Common myeloid progenitor, CD34-positive (primary cell): ENCODE measurements at places on chromosomes 6 and 20.

GRCh38 chr6:158605266-158605878 is 39.2 kb downstream of the DYNLT1 start:
- peak; percentile 77 for DNase-seq

DNA sequence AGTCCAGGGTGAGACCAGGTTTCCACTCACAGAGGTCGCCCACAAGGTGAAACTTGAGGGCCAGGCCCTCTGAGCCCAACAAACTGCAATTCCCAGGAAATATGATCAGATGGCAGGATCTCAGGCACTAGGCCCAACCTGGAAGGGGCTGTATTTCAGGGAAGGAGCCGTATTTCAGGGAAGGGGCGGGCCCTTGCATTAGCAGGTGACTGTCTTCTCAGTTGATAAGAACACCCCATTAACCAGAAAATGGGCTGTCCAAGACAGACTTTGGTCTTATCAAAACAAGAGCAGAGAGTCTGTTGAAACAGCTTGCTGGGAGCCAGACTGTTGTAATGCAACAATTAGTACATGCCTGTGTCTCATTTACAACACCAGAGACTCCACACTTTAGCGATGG is 10.9 kb upstream of the BNIP5 start:
- DNase-seq, result peak; percentile 45

DNA sequence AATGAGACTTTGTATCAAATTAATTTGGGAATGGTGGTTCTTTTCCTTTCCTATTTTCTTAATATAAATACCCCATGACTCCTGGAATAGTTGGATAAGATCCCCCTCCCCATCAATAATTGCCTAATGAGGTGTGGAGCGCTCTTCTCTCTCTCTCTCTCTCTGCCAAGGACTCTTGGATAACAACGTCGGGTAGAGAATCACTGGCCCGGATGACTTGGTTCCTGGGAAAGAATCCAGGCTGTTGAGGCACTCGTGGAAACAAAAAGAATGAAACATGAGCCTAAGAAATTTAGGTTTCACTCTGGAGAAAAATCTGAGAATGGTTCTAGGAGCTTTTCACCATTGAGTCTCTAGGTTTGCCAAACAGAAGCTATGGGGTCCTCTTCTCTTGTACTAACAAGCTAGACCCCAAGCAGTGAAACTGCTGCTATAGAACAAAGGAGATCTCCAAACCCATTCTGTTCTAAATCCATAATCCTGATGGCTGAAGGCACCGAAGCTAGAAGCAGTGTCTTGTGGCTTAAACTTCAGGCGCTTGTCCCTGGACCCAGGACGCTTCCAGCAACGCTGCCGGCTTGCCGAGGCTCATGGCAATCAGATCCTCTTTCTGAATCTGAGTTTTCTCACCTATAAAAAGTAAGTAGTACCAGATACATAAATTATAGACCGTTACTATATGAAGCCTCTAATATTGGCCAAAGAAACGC is 241.6 kb upstream of the BTBD3 start:
- no peak for DNase-seq

GRCh38 chr6:134223796-134224420 is 94.0 kb downstream of the SGK1 start:
- no peak for DNase-seq

GRCh38 chr6:15484821-15485220 is 178.0 kb downstream of the DTNBP1 start:
- DNase-seq, result no peak

DNA sequence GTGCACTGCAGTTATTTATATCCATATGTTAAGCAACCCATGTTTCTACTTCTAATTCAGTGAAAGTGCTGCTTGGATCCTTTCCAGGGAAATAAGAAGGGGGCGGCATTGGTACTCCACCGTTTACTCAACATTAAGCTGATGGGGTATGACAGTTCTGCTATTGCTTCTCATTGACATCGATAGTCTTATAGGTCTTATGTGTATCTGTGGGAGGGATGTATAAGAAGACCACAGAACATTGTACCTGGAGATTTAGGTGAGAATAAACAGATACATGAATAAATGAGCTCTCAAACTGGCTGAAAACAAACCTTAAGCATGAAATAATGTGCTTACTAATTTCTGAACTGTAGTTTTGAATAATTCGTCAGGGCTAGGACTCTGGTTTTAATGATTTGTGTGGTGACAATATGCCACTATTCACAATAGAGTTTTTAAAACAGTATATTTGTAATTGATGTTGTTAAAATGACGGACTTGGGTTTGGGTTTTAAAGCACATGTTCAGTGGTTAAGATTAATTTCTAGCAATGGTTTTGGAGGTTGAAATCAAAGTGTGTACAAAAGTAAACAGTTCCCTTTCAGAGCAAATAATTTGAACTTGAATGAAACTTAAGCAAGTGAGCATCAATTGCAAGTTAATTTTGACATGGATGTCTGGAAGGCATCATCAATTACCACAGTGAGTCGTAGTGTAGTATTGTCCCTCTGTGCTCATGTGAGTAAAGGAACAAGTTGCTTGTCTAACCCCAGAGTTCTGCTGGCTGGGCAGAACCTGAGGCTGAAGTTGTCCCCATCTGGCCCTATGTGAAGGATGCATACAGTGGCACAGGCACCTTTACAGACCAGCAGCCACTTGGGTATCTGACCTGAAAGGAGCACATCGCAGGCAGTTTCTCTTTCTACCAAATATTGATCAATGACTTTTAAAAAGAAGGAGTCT is 84.7 kb upstream of the SUPT3H start:
- no peak for DNase-seq

DNA sequence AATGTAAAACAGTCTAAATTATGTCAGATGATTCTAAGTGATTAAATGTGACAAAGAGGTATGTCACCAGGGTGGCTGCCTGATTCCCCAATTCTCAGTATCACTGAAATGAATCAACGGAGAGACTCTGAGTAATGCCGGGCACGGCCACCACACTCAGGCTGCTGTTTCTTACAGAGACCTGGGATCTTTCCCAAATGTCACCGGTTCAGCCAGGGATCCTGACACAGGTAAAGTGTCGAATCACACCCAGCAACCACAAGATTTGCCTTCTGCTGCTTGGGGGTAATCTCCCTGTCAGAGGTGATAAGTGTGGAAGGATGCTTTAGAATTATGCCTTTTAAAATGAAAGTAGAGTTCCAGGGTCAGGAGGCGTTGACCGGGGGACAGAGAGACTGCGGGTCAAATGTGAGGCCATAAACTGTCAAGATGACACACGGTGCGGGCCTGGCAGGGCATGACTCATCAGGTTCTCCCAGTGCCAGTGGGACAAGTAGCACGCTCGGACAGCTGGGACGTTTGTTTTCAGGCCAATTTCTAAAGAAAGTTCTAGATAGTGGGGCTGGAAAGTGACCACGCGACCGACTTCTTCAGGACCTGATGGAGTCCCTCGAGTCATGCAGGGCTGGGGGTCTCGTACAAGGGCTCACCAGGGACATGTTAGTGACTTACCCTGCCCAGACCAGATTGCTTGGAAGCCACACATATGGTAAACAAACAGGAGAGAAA is 48.9 kb downstream of the PRDM1 start:
- DNase-seq, result no peak

GRCh38 chr6:74063391-74063790 is 367.4 kb downstream of the CD109 start:
- no peak for DNase-seq

- no peak for DNase-seq
These were observed 16.1 kb downstream of the MYLK4 start for GRCh38 chr6:2734488-2735166.

GRCh38 chr20:9140162-9140760 is 71.4 kb downstream of the PLCB4 start:
- DNase-seq, result no peak

GRCh38 chr20:62892348-62893304 is 31.0 kb upstream of the TCFL5 start:
- no peak for DNase-seq

DNA sequence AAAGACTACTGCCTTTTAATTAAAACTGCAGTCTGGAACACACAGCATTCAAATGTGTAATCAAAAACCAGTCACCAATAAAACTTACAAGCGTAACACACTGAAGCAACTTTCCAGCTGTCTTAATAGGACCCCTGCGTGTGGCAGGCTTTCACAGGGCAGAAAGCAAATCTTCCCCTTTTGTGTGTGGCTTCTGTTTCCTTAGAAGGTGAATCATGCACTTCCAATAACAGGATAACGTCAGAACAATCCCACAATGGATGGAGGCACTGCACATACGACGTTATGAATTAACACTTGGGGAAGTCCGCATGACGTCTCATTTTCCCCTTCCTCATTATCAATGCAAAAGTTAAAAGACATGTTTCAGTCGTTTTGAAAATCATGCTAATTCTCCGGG is 44.8 kb downstream of the INSM1 start:
- DNase-seq, result peak; percentile 53

- DNase-seq, result no peak
These were observed 31.9 kb upstream of the ZNF831 start for GRCh38 chr20:59131551-59132285.

DNA sequence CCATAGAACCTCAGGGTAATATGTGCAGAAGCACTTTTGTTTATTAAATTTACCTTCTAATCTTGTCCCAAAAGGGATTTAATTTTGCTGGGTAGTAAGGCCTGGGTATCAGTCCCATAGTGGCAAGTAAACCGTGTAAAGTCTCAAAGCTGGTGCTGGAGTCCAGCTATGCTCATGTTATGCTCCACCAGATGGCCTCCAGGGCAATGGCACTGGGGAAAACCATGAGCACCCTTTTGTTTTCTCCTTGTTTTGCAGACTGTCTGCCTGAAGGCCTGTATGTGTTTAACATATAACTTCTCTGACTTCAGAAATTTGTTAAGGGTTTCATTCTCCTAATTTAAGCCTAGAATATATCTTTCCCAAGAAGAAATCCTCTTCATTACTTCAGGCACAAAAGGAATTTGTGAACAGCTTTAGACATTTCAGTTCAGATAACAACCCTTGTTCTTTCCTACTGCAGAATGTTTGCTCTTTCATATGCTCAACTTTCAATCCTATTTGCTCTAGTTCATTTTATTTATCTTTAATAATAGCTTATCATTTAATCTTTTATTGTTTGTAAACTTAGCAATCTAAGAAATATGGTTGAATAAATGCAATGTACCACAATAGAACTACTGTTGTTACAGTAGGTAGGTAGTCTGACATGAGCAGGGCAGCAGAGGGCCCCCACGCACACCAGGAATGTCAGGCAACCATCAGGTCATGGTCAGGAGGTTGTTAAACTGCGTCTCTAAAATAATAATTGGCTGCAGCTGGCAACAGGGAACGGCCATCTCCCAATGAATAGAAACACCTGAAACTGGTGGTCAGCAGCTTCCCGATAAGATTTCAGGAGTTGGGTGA is 162.8 kb downstream of the TENT5A start:
- DNase-seq, result no peak

DNA sequence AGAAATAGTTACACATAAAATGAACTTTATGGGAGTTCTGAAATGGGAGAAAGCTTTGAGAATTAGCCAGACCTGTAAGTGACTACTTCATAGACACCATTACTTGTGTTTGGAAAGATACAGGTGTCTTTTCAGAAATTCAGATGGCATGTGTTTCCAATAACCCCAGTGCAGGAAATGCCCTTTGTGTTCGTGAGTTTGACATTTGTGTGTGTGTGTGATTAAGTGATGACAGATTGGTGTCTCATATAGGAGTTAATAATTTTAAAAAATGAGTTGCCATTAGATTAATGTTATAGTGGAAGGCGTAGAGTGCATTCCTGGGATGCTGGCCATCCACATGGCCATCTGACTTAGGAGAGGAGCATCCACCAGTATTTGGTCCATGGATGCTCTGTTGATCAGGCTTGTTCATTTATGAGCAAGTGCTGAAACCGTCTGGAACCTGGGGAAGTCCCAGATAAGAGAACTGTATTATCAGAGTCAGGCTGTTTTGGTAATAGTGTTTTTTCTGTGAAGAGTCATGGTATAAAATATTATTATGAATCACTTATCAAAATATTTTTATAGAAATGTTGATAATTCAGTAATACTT is 3.1 kb downstream of the STK4 start:
- DNase-seq, result peak; percentile 52
